ENCODE measurements at places on chromosomes 2 and 18.

DNA sequence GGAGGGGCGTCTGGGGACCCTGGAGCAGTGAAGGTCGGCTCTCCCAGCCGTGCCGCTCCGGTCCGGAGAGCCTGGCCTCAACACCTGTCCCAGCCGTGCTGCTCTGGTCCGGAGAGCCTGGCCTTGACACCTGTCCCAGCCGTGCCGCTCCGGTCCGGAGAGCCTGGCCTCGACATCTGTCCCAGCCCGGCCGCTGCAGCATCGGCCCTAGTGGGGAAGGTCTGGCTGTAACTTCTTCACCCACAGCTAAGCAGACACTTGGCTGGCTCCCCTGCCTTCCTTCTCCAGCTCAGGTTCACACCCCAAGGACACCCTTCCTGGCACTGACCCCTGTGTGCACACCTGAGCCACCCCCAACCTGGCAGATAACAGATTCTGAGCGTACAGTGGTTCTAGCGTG is 4.6 kb downstream of the KCNG2 start:
- no peak for DNase-seq

GRCh38 chr2:144424559-144425240 is 95.2 kb downstream of the ZEB2 start:
- no peak for DNase-seq

GRCh38 chr2:117776888-117777287 is 37.6 kb upstream of the DDX18 start:
- no peak for DNase-seq

DNA sequence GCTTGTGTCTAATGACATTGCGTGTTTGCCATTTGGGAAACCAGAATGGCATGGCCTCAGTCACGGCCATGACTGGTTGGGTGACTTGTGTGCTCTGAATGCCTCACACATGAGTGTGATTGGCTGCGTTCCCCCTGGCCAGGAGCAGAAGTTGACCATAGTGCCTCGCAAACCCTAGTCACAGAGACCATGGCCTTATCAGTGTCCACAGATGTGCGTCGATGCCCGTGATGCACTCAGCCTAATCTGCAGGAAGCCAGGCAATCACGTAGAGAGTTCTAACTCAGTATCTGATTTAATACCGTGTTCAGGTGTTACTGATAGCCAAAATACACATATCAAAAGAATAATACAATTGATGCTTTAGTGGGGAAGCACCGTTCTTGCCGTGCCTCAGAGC is 64.0 kb downstream of the BOLA3 start:
- no peak for DNase-seq

- DNase-seq, result no peak
Measured at GRCh38 chr2:1070601-1071000, 120.0 kb downstream of the SNTG2 start.

GRCh38 chr2:1831620-1832367 is 87.5 kb upstream of the PXDN start:
- DNase-seq, result no peak

- DNase-seq, result no peak
Measured at GRCh38 chr2:111236025-111236424, 115.3 kb downstream of the BCL2L11 start.

DNA sequence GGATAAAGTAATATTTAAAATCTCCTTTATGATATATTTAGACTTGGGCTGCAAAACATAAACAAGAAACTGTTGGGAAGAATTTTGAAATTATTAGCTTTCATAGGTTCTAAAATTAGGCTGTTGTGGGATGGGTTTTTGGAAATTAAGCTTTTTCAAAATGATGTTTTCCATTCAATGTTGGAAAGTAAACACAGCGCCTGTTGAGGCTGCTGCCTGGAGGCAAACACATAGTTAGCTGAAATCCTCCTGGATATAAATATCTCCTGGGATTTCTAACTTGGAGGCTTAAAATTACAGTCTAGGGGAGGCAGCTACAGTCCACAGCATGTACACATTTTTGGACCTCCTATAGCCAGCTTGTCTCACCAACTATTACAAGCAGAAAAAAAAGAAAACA is 197.3 kb downstream of the DCC start:
- no peak for DNase-seq
